H7 (cell line): ENCODE measurements at places on chromosomes 6 and 20. TPM values are rescaled to one million over a fixed set of nuclear protein-coding genes. Genes with fewer than 3 reads are reported as not detected.

Gene TRIM15
- total RNA-seq: 0.55 TPM in 1 of 2 replicates, not detected in the other

Gene BMP6
- total RNA-seq: 0.37 and 0.73 TPM in 2 replicates

- peak; percentile 37 for DNase-seq
Observed at GRCh38 chr6:30480536-30481156, 8.7 kb upstream of the HLA-E start.

- no peak for DNase-seq
Observed at GRCh38 chr20:44858606-44859360, 26.7 kb upstream of the YWHAB start.
